ENCODE measurements at places on chromosomes 6 and 20.

- DNase-seq = no peak
Measured at GRCh38 chr6:165661664-165662025, 1.4 kb downstream of the PDE10A start.

- DNase-seq = no peak
Measured at GRCh38 chr6:99612551-99613408, 6.1 kb downstream of the PRDM13 start.

DNA sequence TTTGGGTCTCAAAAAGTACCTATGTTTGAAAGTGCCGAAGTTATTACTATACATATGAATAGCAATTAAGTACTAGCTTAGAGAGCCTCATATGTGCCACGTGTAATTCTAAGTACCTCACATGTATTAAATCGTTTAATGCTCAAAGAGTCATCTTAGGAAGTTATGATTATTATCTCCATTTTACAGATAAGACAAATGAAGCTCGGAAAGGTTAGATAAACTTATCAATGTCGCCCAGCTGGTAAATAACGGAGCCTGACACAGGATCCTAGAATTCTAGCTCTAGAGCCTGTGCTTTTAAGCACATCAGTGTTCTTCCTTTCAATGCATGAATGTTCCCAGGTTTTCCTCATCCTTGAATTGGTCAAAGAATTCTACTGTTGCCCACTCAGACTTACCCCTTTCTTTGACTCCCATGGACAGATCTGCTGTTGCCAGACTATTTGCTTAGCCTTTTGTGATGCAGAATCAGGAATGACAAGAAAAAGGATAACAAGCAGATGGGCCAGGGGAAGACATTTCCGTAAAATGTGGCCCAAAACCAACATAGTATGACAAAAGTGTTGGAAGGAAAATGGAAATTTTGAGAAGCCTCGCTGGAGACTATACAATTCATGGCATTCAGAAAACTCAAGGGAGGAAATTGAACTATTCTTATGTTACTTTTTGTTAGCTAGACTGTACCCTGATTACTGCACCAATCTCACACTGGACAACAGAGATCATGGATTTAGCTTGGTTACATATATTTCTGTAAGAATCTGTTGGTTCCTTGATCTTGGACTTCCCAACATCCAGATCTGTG, 237.1 kb upstream of the CITED2 start:
- no peak for DNase-seq

- DNase-seq = peak; percentile 35
Measured at GRCh38 chr6:147507162-147508041, 1.1 kb upstream of the SAMD5 start.

DNA sequence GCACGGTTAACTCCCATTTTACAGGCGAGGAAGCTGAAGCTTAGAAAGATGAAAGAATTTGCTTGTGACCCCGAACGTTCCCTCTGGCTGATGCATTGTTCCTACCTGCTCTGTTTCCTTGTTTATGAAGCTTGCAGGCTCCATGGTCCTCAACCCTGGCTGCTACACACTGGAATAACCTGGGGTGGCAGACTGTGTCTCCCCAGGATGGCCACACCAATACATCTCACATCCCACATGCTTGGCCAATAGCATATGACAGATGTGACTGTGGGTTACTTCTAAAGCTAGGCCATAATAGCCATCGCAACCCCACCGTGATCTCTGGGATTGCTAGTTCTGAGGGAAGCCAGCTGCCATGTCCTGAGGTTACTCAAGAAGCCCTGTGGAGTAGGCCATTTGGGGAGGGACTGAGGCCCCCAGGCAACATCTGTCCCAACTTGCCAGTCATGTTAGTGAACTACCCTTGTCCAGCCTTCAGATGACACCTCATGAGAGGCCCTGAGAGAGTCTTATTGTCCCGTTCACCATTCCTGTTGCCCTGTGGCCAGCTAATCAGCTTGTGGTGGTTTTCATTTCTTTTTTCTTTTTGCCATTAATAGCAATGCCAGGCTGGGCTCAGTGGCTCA, 6.7 kb upstream of the FAM110A start:
- no peak for DNase-seq

DNA sequence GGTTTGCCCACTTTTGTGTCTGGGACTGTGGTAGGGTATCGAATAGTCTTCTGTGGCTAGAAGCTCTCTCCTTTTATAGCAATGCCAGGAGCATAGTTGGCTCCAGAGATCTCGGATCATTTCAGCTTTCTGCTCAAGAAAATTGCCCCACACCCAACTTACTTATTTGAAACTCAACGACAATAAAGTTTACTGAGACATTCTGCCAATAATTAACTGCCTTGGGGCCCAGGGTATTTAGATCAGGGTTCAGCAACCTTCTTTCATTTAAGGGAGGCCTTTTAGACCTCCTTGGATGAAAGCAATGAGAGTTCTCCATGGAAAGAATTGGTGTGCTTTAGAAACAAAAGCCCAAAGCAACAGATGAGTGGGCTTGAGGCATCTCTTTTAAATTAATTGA, 53.8 kb upstream of the GMPR start:
- DNase-seq = no peak

- DNase-seq = no peak
Measured at GRCh38 chr6:169960886-169961611, 209.6 kb downstream of the ERMARD start.

DNA sequence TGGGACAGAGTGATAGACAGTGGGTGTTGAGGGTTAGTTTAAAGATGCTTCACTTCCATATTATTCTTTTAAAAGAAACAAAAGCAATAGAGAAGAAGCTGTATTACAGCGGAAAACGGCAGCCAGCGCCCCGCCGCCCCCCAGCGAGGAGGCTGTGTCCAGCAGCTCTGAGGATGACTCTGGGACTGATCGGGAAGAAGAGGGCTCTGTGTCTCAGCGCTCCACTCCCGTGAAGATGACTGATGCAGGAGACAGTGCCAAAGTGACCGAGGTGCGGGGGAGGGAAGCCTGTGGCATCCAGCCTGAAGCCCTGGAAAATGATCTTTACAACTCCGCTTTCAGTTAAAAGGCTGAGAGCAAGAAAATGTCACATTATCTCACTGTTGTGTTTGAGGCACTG, 100.2 kb downstream of the FIG4 start:
- DNase-seq = peak; percentile 51

- no peak for DNase-seq
Measured at GRCh38 chr6:154996016-154996590, 988 bp downstream of the TIAM2 start.

- DNase-seq = no peak
Measured at GRCh38 chr20:63895202-63895951, 451 bp downstream of the DNAJC5 start.

- no peak for DNase-seq
Measured at GRCh38 chr20:17969278-17969883, 563 bp downstream of the MGME1 start.

DNA sequence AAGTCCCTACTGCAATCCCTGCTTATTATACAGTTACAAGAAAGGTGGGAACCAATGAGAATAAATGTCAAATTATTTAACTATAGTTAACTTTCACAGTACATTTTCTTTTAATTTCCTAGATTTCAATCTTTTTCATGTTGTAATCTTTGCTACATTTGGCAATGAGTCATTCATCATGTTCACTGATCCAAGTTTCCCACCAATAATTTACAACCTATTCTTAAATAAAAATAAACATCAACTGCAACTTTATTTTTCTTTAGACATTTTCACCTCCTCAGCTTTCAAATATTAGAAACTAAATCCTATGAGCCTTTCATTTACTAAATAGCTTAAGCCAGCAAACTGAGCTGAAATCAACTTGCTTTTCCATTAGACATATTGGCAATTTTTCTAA, 541.3 kb upstream of the BTBD3 start:
- no peak for DNase-seq

- no peak for DNase-seq
Measured at GRCh38 chr20:53723621-53724020, 130.0 kb upstream of the ZNF217 start.

DNA sequence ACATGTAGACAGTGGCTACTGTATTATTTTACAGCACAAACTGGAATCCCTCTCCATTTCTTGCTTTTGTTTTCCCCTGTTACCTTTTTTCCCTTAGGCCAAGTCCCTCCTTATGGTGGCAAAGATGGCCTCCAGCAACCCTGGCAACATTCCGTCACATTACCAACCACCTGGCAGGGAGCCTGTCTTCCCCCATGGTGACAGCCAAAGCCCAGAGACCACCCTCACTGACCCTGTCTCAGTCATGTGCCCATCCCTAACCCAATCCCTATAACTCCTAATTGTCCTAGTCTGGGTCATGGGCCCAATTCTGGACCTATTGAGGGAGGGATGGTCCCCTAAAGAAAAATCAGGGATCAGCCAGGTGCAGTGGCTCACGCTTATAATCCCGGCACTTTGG, 27.6 kb downstream of the PARD6B start:
- no peak for DNase-seq

DNA sequence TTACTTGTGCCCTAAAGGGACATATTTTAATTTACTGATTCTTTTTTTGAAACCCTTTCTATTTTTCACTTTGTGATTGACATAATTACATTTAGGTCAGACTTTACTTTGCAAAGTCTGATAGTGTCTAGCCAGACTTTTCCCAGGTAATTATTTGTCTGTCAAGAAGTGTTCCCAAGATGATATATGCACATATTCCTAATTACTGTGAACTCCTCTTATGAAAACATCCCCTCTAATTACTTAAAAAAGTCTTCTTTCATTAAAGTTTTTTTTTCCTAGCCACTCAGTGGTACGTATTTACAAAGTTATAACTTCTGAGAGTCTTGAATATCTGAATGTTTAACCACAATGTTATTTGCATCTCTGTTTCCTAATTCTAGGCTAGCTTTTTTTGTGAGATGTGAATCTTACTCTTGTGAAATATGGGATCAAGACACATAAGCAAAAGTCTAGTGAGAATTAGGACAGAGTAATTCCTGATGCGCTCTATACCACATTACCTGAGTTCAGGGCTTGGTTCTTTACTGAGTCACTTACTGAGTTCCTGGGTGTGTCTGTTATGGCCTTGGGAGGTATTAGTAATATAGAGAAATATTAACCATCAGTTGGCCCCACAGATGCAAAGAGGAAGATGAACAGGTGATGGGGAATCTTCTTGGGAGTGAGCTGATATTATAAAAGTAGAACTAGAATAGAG, 27.9 kb downstream of the FAM83B start:
- DNase-seq = no peak

DNA sequence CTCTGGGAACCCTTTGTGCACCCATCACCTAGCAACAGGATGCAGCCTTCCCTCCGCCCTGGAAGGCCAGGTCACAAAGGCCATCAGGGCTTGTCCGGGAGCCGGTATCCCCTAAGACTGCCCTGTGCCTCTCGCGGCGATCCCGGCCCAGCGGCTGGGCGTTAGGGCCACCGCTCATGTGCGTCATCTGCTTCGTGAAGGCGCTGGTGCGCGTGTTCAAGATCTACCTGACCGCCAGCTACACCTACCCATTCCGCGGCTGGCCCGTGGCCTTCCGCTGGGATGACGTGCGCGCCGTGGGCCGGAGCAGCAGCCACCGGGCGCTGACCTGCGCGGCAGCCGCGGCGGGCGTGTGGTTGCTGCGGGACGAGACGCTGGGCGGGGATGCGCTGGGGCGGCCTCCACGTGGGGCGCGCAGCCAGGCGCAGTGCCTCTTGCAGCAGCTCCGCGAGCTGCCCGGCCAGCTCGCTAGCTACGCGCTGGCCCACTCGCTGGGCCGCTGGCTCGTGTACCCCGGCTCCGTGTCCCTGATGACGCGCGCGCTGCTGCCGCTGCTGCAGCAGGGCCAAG, at the start of gene ABHD16B:
ABHD16B (plus strand) TSS at position 134 of the 570 bp plus-strand sequence; CDS start at position 177, 43 bp downstream.
- DNase-seq = no peak

GRCh38 chr20:19549896-19550295, 208.2 kb upstream of the RIN2 start:
- no peak for DNase-seq

GRCh38 chr6:112938650-112939049, 591.5 kb downstream of the RFPL4B start:
- DNase-seq = no peak

GRCh38 chr20:63525971-63526370, 5.4 kb downstream of the PPDPF start:
- no peak for DNase-seq

DNA sequence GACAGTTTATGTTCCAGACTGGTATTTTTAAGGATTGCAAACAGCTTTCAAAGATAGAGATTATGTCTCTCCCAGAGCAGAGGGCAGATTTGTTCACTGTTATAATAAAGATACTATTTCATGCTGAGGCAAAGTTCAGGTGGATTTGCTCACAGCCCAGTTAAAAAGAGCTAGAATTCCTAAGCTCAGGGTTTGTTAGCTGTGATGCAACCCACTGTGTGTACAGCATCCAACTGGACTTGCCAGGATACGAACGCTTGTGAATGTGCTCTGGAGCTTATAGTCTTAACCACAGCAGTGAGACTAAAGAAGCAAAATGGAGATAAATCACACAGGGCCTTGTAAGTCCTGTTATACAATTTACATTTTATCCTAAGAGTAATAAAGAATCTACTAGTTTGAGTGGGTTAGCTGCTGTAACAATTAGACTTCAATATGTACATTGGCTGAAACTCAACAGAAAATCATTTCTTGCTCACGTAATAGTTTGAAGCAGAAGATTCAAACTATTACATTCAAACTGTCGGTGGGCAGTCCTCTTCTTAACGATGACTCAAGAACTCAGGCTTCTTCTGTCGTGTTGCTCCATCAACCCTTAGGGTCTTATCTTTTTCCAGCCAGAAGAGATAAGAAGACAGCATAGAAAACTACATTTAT, 204.0 kb upstream of the PLN start:
- DNase-seq = no peak

All from nephron progenitor cell (in vitro differentiated cells).